Thyroid gland (tissue), 4 donors: ENCODE measurements at places on chromosomes 3 and 15. TPM values are rescaled to one million over a fixed set of nuclear protein-coding genes. Genes with fewer than 3 reads are reported as not detected.

Gene PRR23C
- not detected for total RNA-seq

- no peak for DNase-seq
Observed at GRCh38 chr3:156685198-156685597, 10.8 kb downstream of the TIPARP start.

- peak; percentile 94 for DNase-seq
Observed at GRCh38 chr3:65953301-65953812, 85.4 kb downstream of the MAGI1 start.

Gene WNT5A
- 10.4 TPM for total RNA-seq

Gene SENP8
- 6.5 TPM for total RNA-seq

- no peak for DNase-seq
Observed at GRCh38 chr3:127479449-127479848, 111.1 kb downstream of the TPRA1 start.

- no peak for DNase-seq
Observed at GRCh38 chr3:156132313-156132712, 11.9 kb downstream of the KCNAB1 start.

GRCh38 chr3:52879090-52879489, 18.3 kb downstream of the STIMATE start:
- DNase-seq = no peak

GRCh38 chr3:170038434-170039110, 777 bp downstream of the GPR160 start:
- DNase-seq = peak; percentile 51

GRCh38 chr3:53616971-53617892, 122.8 kb downstream of the CACNA1D start:
- no peak for DNase-seq
